ENCODE measurements at places on chromosomes 12 and 14. TPM values are rescaled to one million over a fixed set of nuclear protein-coding genes. Genes with fewer than 3 reads are reported as not detected.
A peak's percentile ranks its signal among the peaks of the same experiment; 100 is the strongest.

DNA sequence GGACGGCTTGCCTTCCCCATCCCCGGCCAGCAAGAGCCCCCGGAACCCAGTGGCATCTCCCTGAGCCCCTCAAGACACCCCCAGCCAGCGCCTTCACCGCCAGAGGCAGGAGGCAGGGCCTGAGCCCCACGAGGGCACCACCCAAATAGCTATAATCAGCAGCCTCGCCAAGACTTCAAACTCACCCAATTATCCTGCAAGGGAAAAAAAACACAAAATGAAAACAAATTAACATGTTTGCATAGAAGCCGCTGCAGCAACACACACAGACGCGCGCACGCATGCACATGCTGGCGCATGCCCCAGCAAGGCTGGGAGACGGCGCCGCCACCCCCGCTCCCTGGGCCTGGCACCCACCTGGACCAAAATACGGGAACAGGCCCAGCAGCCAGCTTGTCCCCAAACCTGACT is 15.8 kb downstream of the FAM222A start:
- DNase-seq = no peak

- no peak for DNase-seq
Observed at GRCh38 chr12:7557227-7557626, 53.6 kb upstream of the CD163 start.

The MIPOL1 gene
- total RNA-seq = 7.0 TPM

DNA sequence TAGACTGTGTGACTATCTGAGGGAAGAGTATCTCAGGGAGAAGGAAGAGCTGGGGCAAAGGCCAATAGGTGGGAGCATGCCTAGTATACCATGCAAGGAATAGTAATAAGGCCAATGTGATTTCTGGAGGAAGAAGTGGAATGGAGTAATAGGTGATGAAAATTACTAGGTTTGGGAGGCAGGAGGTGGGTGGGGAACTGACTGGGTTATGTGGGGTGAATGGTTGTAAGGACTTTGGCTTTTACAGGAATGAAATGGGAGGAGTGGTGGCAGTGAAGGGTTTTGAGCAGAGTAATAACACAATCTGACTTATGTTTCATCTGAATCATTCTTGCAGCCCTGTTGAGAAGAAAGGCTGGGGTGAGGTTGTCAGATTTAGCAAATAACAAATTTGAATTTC is 30.9 kb downstream of the NUBPL start:
- no peak for DNase-seq

DNA sequence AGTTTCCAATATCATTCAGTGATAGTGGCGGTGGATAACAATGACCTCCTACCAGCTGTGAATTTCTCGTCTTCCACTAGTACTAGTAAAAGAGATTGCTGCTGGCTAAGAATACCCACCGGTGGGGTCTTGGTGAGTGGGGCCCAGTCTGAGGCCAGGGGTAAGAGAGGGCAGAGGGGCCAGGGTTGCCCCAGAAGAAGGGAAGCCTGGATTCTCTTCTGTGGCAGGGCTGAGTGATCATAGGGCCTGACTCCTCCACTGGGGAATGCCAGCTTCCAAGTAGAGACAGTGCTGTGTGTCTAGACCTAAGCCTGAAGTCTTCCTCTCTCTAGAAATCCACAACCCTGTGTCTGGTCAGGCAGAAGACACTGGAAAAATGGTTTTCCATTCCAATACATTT is 5.8 kb upstream of the TMEM63C start:
- no peak for DNase-seq

GRCh38 chr14:75184492-75184891 is 8.1 kb upstream of the TMED10 start:
- DNase-seq = no peak

DNA sequence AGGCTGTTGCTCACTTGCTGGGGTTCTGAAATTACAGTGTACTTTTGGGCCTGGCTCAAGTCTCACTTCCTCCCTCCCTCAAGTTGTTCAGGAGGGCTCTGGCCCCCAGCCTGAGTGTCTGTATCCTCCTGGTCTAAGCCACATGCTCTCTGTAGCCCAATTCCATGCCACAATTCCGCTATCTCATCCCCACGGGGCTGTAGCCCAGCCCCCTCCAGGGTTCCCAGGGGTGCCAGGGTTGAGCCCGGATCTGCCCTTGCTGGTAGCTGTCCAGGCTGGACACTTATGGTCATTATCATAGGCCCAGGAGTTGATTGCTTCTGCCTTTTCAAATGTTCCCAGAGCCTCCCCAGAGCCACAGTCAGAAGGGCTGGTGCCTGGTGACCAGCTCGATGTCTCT is 65.3 kb downstream of the PRIMA1 start:
- no peak for DNase-seq

The HOXC12 gene
- total RNA-seq = not detected

The KCNH5 gene
- 0.21 TPM for total RNA-seq

The RNASE3 gene
- total RNA-seq = not detected

DNA sequence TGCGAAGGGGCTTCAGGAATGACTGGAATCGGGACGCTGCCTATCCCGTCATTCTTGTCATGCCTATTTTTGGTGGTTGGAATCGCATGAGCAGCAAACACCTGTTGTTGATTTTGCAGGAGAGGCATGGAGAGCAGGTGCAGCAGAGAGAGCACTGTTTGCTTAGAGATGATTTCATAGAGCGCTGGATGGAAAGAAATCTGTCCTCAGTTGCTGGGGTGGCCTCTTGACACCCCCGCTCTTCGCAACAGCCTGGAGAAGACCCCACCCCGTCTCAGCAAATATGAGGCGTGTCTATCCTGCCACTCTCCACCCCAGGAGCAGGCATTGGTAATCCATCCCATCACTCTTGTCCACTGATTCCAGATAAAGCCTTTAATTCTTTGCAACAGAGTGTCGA is 19.3 kb upstream of the NCOR2 start:
- DNase-seq = no peak

DNA sequence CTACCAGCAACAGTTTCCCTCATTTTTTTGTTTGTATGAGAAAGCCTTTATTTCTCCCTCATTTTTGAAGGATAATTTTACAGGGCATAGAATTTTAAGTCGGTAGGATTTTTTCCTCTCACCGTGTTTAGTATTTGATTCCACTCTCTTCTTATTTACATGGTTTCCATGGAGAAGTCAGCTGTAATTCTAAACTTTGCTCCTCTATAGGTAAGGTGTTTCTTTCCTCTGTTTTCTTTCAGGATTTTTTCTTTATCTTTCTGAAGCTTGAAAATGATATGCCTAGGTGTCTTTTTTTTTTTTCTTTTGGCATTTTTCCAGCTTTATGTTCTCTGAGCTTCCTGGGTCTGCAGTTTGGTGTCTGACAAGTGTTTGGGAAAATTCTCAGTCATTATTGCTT is 75.6 kb upstream of the ETV6 start:
- DNase-seq = no peak

DNA sequence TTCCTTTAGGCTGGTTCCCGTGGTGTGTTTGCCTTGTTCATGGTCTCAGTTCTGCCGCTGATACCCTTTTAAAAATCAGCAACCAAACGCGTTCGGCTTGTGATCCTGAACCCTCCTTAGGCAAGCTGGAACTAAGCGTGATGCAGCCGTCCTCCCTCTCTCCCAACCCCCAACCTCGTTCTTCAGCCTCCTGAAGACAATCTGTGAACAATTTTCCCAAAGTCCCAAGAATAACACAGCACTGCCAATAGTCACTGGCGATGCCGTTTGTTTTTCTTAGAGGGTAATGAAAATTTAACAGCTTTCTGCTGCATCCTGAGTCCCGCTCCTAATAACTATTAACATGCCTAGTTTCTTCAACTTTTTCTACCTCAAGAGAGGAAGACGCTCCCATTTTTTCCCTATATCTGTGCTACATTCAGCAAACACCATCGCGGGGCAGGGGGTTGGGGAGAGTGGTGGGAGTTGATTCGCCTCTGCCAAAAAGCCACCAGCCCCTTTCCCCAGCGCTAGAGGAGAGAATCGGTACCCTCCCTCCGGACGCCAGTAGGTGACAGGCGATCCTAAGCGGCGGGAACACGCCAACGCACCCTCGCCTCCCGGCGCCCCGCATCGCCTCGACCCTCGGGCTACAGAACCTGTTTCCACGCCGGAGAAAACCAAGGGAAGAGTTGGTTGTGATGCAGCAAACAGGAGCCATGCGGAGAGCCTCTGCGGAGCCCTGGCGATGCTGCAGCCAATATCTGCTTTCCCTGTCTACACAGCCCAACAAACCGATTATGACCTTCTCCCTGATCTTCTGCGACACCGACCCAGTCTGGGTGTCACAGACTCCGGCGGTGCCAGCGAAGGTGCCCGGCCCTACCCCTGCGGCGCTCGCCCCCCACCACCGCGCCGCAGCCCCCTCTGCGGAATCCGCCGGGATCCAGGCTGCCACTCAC is 752 bp downstream of the PRICKLE1 start:
- peak; percentile 78 for DNase-seq

DNA sequence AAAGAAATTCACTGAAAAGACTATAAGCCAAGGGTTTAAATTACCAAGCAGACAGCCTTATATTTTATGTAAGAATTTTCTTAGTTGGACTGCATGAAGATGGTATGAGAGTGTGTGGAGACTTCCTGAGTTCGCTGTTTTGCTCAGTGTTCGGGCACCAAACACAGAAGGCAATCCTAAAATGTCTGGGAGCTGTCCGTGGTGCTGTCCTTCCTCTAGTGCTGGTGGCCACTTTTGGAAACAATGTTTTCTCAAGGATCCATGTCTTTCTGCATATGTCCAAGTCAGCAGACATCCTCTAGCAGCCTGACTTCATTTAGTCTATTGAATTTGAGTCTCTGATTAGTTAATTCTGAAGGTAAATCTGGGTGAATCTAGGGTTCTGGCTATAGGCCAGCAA is 135.8 kb downstream of the SLC8A3 start:
- peak; percentile 48 for DNase-seq

The DENND5B gene
- total RNA-seq = 14.2 TPM

DNA sequence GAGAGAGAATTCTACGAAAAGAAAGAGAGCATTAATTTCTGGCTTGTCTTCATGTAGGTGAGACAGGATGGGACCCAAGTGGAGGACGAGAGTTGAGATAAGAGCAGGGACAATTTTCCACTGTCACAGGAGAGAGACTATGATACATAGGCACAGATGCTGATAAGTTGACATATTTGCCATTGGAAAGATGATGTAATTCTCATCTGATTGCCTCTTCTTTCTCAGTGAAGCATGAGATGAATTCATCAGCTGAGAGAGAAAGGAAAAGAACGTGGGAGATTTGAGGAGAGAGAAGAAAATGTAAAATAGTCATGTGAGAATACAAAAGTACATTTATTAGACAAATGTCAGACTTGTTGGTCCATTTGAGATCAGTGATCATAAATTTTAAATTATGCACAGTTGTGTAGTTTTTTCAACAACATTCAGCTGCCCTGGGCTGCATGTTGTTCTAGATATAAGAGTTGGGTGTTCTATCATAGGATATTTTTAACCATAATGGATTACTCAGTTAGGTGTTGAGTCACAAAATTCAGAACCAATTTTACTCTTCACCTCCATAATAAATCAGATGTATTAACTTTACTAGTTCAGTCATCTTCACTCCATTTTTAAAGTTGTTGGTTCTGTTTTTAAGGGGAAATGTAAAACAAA is 222.9 kb downstream of the DPY19L2 start:
- no peak for DNase-seq

- no peak for DNase-seq
Observed at GRCh38 chr12:101018540-101018939, 191.5 kb downstream of the SLC5A8 start.

The RFX4 gene
- 0.83 TPM for total RNA-seq

DNA sequence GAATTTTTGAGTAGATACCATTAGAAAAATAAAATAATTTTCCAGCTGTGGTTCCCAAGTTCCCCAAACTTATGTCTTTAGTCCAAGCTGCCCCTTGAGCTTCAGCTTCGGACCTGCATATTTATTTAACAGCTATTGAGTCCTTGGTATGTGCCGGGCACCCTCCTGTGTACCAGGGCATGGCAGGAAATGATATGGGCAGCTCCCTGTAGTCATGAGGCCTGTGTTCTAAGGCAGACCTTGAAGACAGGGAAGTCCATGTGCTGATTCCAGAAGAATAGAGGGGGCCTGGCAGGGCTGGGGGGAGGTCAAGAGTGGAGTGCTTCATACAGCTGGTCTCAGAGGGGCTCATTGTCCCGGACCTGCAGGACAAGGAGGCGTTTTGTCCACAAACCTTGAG is 29.2 kb downstream of the TRAF3 start:
- DNase-seq = no peak

The KTN1 gene
- 55.8 TPM for total RNA-seq

DNA sequence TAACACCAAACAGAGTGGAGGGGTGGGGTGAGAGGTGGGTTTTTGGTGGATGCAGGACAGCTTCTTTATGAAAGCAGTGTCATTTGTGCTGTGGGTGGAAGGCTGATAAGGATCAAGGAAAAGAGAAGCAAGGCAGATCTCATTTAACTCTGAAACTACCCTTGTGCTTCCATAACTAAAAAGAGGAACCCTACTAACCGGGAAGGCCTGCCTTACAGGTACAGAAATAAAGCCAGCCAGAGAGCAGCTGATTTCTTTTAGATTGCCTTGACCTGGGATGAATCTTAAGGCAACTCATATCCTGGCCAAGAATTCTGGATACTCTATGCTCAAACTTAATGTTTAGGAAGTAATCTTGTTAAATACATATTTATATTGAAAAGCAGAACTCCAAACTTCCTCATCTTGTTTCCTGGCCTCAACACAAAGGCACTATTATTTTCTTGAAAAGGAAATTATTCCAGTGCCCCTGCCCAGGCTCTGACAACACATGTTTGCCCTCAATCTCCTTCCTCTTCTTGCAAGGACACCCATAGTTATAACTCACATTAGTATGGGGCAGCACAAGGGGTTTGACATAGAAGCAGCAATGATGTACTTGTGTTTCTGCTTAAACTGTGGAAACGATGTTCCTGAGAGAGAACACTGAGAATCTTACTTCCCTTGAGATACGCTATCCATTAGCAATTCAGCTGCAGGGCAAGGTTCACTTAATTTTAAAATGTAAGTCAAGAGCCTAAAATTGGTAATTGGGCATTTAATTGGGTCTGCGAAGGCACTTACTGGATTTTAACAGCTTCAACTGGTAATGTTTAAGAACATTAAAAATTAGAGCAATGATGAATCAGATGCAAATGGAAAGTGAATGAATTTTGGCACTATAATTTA is 173.7 kb downstream of the STXBP6 start:
- no peak for DNase-seq

The STAT6 gene
- total RNA-seq = 51.5 TPM

GRCh38 chr12:93879476-93880421 is 202.6 kb downstream of the CRADD start:
- no peak for DNase-seq

The RIMKLB gene
- 42.4 TPM for total RNA-seq

DNA sequence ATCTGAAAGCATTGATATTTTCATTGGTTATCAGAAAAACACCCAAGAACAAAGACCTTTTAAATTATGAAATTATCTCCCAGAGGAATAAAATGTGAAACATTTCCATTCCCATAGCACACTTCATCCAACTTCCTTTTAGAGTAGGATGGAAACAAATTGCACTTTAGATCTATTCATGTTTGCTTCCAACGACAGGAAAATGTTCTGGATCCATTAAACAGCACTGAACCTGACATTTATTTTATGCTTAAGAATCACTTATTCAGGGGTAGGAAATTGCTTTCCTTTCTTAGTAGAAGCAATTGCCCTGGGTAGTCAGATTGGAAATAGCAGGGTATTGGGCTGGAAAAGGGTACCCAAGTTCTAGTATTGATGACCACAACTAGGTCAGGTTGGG is 28.8 kb upstream of the PTGDR start:
- DNase-seq = no peak

The RTL1 gene
- total RNA-seq = not detected
